CD4-positive, alpha-beta T cell treated with Interleukin-21 for 1 hour (primary cell): ENCODE measurements at places on chromosomes 5 and 9.

GRCh38 chr9:114638404-114638803, 19.2 kb downstream of the TEX53 start:
- DNase-seq, result no peak

- peak; percentile 73 for DNase-seq
Measured at GRCh38 chr9:86947146-86948073, at the start of gene GAS1. Gene GAS1, minus strand, starts transcription at chr9:86947506. Its CDS starts 727 bp downstream, at chr9:86946779.

- no peak for DNase-seq
Measured at GRCh38 chr5:95959888-95960666, 1.6 kb downstream of the ELL2 start.

DNA sequence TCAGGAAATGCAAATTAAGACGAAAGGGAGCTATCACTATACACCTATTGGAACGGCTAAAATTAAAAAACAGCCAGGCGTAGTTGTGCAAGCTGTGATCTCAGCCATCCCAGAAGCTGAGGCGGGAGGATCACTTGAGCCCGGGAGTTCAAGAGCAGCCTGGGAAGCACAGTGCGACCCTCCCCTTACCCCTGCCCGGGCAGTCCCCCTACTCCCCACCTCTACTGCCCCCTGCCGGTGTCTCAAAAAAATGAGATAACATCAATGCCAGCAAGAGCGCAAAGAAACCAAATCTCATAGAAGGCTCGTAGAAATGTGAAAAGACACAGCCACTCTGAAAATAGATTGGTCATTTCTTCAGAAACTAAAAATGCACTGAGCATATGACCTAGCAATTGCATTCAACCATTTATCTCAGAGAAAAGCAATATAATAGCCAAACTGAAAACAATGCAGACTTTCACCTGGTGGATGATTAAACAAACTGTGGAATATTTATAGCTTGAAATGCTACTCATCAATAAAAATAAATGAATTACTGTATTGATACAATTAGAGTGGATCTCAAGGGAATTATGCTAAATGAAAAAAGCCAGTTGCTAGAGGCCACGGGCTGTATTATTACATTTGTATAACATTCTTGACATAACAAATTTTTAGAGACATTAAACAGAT, 20.6 kb downstream of the OR2V2 start:
- peak; percentile 40 for DNase-seq

DNA sequence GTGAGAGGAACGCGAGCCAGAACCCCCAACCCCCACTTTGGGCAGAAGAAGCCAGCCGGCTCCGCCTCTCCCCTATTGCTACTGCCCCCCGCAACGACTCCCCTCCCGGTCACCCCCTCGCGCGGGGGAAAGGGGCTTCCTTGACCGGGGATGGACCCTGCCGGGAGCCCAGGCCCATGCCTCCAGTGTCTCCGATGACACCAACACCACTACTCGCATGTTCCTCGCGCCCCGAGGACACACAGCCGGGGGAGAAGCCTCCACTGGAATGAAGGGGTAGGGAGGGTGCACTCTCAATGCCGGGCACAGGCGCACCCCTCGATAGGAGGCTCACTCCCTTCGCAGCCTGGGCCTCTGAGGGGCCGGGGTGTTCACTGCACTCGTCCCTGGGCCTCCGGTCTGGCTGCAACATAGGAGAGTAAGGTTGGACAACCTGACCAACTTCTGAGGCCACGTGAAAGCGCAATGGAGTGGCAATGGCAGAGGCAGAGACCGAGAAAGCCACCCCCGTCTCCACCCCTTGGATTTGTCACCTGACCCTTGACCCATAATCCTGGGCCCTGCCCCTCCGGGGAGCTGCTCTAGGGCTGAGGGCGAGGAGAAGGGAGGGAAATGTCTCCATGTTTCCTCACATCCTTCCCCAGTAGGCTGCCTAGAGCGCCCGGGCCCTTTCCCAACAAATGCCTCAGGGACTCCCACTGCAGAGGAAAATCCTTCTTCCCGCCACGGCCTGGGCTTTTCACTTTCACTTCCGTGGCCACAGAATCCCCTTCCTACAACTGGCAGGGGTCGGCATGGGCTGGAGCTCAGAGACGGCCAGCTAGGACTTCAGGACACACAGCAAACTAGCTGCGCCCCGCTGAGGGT, 1.1 kb upstream of the CNTFR start:
- no peak for DNase-seq

- no peak for DNase-seq
Measured at GRCh38 chr5:100322483-100322882, 212.7 kb upstream of the FAM174A start.

- DNase-seq, result no peak
Measured at GRCh38 chr9:2559192-2560152, 62.1 kb upstream of the VLDLR start.

- no peak for DNase-seq
Measured at GRCh38 chr5:42242881-42243485, 180.3 kb upstream of the GHR start.

GRCh38 chr5:32138839-32139493, 35.2 kb downstream of the GOLPH3 start:
- peak; percentile 13 for DNase-seq

- no peak for DNase-seq
Measured at GRCh38 chr5:123844873-123845272, 332.9 kb downstream of the CSNK1G3 start.

DNA sequence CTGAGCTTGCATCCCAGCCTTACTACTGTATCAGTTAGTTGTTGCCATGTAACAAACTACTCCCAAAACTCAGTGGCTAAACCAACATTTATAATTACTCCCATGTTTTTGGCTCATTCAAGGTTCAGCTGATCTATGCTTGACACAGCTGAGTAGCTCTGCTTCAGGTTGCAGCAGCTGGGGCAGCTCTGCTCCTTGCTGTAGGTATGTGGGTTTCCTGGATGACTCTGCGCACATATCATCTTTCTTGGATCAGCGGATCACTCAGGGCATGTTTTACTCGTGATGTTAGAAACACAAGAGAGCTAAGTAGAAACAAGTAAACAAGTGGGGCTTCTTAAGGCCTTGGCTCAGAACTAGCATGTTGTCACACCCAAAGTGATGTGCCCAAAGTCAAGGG, 15.1 kb downstream of the TEK start:
- DNase-seq, result no peak

DNA sequence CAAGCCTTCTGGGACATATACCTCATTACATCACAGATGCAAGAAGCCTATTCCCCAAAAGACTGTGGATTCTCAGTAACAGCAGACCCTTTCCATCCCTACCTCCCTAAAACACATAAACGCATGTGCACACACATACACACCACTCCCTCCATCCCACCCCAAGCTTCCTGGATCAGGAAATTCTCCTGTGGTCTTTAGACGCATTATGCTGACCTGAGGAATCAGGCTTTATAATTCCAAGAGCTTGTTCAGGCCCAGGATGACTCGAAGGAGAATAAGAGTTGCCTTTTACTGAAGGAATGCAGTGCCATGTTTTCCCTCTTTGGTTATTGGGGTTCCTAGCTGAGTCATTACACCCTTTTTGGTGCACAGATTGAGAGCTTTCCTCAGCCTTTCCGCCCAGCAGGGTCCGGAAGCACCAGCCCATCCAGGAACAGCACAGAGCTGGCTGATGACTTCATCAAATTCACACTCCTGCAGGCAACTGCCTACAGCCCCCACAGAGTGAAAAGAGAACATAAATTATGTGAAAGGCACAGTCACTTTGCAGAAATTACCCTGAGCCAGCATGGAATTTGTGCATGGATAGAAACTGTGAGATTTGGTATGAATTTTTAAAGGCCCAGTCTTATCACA, 385.0 kb upstream of the TRPC7 start:
- no peak for DNase-seq
